Activated T-cell treated with anti-CD3 and anti-CD28 coated beads, Interleukin-2, amount 50 U/mL, for 24 hours (primary cell): ENCODE measurements at places on chromosomes 5 and 9.

DNA sequence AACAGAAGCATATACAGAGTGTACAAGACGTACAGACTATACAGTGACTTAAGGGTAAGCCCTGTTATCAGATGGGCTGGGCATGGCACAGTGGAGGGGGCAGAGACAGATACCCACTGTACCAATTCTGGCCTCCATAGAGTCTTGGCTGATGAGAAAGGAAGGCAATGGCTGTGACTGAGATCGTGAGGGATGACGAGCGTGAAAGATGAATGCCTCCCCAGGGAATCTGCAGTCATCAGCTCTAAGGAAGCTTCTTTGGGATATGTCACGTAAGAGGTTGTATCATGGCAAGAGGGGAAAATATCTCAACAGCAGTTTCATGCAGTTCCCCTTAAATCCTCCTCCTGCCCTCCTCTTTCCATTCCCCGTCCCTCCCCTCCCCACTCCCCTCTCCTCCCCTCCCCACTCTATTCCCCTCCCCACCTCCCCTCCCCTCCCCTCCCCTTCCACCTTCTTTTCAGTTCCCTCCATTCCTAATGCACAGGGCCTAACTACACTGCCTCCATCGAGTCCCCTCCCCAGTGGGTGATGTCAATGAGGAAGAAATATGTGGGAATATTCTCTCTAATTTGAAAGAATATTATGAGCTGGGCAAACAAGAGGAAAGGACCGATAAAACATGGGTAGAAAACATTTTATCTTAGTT lies 226.4 kb upstream of the DAP start:
- H3K4me3 ChIP-seq: no peak overlapping the region
- H3K4me1 ChIP-seq: peaks cover 10% of the 10 kb centered on the region
- H3K36me3 ChIP-seq: no peaks in the 10 kb centered on the region
- DNase-seq: no peak
- H3K27me3 ChIP-seq: peaks cover 35% of the 10 kb centered on the region

DNA sequence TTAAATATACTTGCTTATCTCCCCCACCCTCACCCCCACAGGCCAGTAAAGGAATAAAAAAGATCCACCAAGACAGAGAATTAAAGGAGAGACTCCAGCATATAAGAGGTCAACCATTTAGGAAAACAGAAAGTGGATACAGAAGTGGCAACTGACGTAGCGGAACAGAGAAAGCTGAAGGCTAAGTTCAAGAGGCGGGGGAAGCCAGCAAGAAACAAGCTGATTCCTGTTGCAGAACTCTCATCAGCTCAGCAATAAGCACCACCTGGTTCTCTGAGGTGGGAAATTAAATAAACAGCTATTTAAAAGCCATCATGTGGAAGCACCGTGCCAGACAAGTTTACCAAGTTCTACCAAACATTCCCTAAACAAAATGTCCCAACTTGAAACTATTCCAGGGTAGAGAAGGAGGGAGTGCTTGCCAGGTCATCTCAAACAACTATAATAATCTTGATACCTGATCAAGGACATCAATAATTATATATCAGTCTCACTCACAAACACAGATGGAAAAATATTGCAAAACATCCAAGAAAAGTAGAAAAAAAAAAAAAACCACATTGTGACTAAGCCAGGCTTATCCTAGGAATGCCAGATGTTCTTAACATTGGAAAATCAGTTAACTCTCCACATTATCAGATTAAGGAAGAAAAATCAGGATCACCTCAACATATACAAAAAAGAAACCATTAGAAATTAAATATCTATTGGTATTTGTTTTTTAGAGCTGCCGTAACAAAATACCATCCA lies 7.3 kb upstream of the ARL15 start:
- H3K4me1 ChIP-seq: no peaks in the 10 kb centered on the region
- no peak overlapping the region for H3K27ac ChIP-seq
- H3K4me3 ChIP-seq: no peak overlapping the region
- peaks cover 32% of the 10 kb centered on the region for H3K27me3 ChIP-seq
- H3K36me3 ChIP-seq: no peaks in the 10 kb centered on the region
- no peak for DNase-seq

DNA sequence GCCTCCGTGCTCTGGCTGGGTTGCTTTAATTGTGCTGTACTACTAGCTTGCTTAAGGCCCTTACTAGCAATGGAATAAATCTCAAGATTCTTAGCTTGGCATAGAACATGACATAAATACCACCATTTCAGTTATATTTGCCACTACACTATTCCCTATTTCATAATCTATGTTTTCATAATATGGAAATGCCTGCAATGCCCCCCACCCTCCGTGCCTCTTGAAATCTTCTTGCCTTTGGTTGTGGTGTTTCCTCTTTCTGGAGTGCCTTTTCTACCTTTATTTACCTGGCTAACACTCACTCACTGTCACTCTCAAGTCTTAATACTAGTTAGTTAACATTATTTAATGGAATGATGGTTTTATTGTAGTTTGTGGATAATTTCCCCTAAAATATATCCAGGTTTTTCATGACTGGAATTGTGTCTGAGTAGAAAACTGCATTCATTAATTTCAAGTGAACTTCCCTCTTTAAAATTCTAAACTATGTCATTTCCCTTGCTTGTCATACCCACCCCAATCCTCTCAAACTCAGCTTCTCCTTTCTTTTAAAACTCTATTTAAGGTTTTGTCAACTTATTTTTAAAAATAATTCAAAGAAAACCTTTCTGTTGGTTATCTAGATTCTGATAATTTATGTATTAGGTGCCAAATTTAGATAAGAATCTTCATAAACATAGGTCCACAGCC lies 521.7 kb upstream of the DAB2 start:
- no peak overlapping the region for H3K27ac ChIP-seq
- no peaks in the 10 kb centered on the region for H3K27me3 ChIP-seq
- no peak for DNase-seq
- H3K36me3 ChIP-seq: no peaks in the 10 kb centered on the region

GRCh38 chr9:133523106-133523505 lies 1.7 kb downstream of the MYMK start:
- no peak for DNase-seq
- no peak overlapping the region for H3K4me3 ChIP-seq
- no peak overlapping the region for H3K27ac ChIP-seq

DNA sequence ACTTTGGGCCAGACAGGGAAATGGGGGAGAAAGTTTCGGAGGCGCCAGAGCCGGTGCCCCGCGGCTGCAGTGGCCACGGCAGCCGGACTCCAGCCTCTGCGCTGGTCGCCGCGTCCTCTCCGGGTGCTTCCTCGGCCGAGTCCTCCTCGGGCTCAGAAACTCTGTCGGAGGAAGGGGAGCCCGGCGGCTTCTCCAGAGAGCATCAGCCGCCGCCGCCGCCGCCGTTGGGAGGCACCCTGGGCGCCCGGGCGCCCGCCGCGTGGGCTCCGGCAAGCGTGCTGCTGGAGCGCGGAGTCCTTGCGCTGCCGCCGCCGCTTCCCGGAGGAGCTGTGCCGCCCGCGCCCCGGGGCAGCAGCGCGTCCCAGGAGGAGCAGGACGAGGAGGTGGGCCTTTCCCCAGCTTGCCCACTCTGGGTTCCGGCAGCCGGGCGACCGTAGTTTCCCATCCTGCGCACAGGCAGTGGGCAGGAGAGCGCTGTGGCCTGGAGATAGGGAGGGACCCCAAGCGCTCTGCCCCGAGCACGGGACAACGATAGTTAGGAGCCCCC lies 516 bp downstream of the MAST4 start:
- H3K4me1 ChIP-seq: peaks cover 14% of the 10 kb centered on the region
- no peak overlapping the region for H3K27ac ChIP-seq
- H3K27me3 ChIP-seq: peaks cover 82% of the 10 kb centered on the region
- DNase-seq: peak; percentile 43
- H3K4me3 ChIP-seq: peak overlapping the region; percentile 68

DNA sequence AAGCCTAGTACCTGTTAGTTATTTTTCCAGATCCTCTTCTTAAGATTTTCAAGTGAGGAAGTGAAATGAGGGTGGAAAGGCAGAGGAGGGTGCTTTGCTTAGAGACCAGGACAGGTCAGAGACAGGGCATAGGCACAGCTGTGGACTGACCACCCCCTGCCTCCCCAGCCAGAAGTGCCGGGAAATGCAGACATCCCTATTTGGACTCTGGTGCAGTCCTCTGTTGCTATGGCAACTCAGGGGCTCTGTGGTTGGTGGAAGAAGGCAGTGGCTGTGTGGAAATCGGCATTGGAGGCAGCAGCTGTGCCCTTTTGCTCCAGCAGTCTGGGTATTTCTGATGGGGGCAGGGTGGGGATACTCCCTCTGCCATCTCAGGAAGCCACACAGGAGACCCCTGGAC lies 43.3 kb upstream of the NDFIP1 start:
- no peaks in the 10 kb centered on the region for H3K36me3 ChIP-seq
- no peak overlapping the region for H3K4me3 ChIP-seq
- no peak for DNase-seq
- H3K27me3 ChIP-seq: no peaks in the 10 kb centered on the region

DNA sequence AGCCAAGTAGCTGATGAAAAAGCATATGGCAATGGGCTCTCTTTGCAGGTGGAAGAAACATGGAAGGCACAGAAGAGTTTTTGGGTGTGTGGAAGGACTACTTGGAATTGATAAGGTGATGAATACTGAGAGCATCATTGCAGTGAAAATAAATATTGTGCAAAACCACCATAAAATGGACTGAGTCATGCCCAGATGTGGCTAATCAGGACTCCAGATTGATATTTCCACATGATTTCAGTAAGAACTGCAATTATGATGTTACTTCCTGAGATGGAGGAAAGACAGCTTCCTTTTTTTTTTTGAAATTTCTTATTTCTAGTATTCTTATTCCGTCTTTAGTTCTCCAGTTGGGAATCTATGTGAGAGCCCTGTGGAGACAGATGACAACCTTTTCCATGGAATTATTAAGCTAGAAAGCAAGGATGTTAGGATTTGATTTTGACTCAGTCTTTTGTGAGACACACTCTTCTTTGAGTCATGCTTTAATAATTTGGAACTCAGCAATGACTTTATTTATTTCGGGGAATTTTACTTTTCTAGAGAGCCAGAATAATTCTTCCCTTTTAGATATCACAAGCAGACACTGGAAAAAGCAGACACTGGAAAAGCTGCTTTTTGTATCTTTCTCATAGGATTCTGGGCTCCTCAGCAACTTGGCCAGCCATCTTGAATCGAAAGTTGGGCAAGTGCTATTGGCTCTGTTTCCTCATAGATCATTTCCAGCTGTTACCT lies 94.2 kb upstream of the VCAN start:
- no peak overlapping the region for H3K4me3 ChIP-seq
- H3K4me1 ChIP-seq: no peaks in the 10 kb centered on the region
- H3K36me3 ChIP-seq: no peaks in the 10 kb centered on the region

GRCh38 chr5:2756211-2757152 lies 5.0 kb upstream of the IRX2 start:
- H3K4me3 ChIP-seq: peak overlapping the region; percentile 24
- H3K4me1 ChIP-seq: peaks cover 15% of the 10 kb centered on the region
- peak overlapping the region; percentile 44 for H3K27ac ChIP-seq

- no peaks in the 10 kb centered on the region for H3K36me3 ChIP-seq
- H3K4me3 ChIP-seq: no peak overlapping the region
- H3K27me3 ChIP-seq: peaks cover 11% of the 10 kb centered on the region
- H3K27ac ChIP-seq: no peak overlapping the region
- no peaks in the 10 kb centered on the region for H3K4me1 ChIP-seq
Observed at GRCh38 chr9:124843456-124844034, 9.7 kb upstream of the WDR38 start.

DNA sequence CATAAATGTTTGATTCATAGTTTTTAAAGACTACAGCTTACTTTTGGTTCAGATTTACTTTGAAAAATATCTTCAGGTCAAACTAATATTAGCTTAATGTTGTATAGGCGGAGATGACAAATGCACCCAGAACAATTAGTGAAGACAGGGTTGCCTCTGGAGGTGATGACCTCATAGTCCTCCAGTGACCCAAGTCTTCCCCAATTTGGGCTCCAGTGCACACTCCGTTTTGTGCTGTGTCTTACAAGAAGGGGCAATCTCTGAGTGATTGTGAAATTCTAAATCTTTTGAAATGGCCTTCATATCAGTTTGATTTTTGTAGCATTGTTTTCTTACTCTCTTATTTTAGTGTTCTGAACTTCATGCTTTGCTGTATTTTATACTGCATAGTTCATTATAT lies 57.6 kb downstream of the DENND4C start:
- H3K4me1 ChIP-seq: peaks cover 20% of the 10 kb centered on the region
- H3K27me3 ChIP-seq: no peaks in the 10 kb centered on the region
- H3K27ac ChIP-seq: no peak overlapping the region

DNA sequence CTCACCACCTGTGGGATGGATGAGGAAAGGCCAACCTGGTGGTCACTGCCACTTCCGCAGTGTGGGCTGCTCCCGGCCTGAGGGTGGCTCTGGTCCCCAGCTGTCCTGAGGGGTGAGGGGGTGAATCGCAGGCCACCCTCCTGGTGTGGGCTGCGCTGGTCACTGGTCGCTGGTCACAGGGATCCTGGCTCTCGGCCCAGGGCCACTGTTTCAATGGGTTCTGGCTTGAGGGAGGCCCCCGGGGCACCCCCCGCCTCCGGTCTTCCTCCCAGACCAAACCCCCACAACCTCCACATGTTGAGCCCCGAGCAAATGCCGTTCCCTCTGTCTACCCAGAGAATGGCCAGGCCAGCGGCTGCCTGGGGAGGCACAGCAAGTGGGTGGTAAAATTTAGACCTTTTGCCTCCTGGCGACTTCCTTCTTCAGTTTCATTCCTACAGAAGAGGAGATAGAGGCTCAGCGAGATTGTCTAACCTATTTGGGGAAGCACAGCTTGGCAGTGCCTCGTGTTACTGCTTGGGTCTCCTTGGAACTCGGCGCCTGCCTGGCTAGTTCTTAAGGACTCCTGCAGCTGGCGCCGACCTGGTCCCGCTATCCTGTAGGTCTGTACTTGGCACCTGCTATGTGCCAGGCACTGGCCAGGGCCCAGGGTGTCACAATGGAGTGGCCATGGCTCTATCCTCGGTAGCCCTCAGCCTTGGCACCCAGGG lies 48.2 kb downstream of the RXRA start:
- H3K36me3 ChIP-seq: no peaks in the 10 kb centered on the region
- H3K27me3 ChIP-seq: no peaks in the 10 kb centered on the region
- H3K27ac ChIP-seq: no peak overlapping the region
- H3K4me1 ChIP-seq: peaks cover 4% of the 10 kb centered on the region
- no peak for DNase-seq

GRCh38 chr5:143350341-143350740 lies 53.1 kb downstream of the NR3C1 start:
- H3K4me1 ChIP-seq: peaks cover 45% of the 10 kb centered on the region
- H3K36me3 ChIP-seq: peaks cover 24% of the 10 kb centered on the region
- H3K27ac ChIP-seq: no peak overlapping the region
- H3K27me3 ChIP-seq: no peaks in the 10 kb centered on the region
- no peak overlapping the region for H3K4me3 ChIP-seq

- peaks cover 7% of the 10 kb centered on the region for H3K4me1 ChIP-seq
- H3K4me3 ChIP-seq: no peak overlapping the region
- H3K27me3 ChIP-seq: no peaks in the 10 kb centered on the region
- no peak overlapping the region for H3K27ac ChIP-seq
- DNase-seq: no peak
- peaks cover 17% of the 10 kb centered on the region for H3K36me3 ChIP-seq
Observed at GRCh38 chr9:20872340-20872977, 159.0 kb downstream of the HACD4 start.

- no peaks in the 10 kb centered on the region for H3K36me3 ChIP-seq
- no peaks in the 10 kb centered on the region for H3K27me3 ChIP-seq
- no peak overlapping the region for H3K27ac ChIP-seq
- H3K4me3 ChIP-seq: no peak overlapping the region
Observed at GRCh38 chr5:14309878-14310531, 166.9 kb downstream of the TRIO start.
